ENCODE measurements at places on chromosomes 6 and 20. TPM values are rescaled to one million over a fixed set of nuclear protein-coding genes. Genes with fewer than 3 reads are reported as not detected.
A peak's percentile ranks its signal among the peaks of the same experiment; 100 is the strongest.

DEFB132 gene
- not detected for polyA plus RNA-seq

DNA sequence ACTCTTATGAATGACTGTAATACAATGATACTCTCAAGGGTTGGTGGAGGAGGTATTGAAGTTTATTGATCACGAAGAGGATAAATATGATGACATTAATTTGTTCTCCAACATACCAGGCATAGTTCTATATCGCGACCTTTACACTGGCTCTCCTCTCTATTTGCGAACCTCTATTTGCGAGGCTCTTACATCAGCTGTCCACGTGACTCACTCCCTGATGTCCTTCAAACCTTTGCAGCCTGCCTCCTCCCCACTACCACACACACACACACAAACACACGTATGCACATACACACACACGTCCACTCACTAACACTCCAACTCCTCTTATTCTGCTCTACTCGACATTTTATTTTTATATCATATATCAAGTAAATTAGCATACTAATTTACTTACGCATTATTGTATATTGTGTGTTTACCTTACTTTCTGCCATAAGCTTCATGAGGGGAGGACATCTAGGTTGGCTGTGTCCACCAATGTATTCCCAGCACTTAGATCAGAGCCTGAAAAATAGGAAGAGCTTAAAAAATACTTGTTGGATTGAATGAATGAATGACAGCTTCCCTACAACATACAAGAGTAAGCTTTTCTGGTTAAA lies 53.3 kb upstream of the TNFRSF21 start:
- DNase-seq, result no peak

- DNase-seq, result no peak
These were observed 2.5 kb upstream of the MMP9 start for GRCh38 chr20:46006022-46006705.

GRCh38 chr6:131947986-131948661 lies 3.0 kb downstream of the CCN2 start:
- peak; percentile 75 for DNase-seq

DNA sequence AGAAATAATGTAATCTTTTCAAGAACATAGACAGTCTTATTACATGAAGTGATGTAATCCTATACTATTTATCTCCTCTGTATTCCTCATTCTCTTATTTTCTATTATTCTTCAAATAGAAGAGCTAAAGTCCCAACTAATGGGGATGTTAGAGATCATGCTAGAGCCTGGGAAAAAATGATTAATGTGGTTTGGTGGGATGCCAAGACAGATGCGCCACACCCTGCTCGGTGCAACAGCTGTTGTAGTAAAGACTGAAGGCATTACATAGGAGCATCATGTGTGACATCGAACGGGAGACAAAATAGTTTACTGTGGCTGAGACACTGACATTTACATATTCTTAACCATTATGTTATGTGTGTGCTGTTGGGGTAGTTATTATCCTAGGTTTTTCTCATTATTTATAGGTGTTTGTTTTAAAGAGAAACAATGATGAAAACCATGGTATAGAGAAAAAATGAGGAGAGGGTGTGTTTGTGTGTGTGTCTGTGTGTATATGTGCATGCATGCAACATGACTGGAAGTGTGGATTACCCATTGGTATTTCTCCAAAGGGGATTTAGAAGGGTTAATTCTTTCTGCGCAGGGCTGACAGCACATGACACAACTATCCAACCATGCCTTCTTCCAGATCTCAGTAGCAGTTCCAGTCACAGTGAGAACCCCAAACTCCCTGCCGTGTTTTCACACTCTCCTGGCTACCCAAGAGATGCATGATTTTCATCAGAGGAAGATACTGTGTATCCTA lies 155.3 kb downstream of the EYA4 start:
- DNase-seq, result no peak

- no peak for DNase-seq
These were observed 66.3 kb downstream of the SLX4IP start for GRCh38 chr20:10501402-10501801.

GRCh38 chr20:21087862-21088540 lies 18.2 kb downstream of the LINC00237 start:
- DNase-seq, result no peak

- DNase-seq, result no peak
These were observed 25.0 kb upstream of the HMGCLL1 start for GRCh38 chr6:55604021-55604420.
